ENCODE measurements at places on chromosomes 1 and 21.
A peak's percentile ranks its signal among the peaks of the same experiment; 100 is the strongest.

DNA sequence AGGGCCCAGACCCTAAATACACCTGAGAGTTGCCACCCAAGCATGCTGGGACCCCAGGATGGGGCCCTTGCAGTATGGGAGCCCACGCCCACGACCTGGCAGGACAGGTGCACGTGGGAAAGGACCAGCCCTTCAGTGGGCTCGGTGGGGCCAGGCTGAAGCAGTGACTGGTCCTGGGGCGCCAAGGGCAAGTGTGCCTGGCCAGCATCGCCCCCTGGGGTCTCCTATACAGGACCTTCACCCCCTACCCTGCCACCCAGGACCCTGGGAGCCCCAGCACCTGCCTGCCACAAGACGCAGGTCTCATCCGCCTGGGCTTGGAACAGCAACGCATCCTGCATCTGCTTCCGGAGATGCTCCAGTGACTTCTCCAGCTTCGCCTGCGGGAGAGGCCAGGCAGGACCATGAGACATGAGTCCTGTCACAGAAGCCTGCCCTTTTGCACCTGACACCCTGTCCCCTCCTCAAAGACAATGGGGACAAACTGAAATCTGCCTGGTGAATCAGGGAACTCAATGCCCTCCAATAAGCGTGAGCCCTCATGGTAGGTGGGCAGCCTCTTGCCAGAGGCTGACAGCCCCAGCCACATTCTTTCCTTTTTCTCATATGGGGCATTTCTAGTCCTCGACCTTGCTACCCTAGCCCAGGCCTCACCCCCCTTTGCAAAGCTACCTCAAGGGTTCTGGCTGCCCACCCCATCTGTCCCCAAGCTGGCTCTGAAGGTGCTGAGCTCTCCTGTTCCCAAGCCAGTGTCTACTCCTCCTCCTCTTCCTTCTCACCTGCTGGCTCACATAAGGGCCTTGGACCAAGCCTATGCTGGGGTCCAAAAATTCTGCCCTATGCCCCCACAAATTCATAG, 4.6 kb downstream of the TRIM11 start:
- no peak for DNase-seq

DNA sequence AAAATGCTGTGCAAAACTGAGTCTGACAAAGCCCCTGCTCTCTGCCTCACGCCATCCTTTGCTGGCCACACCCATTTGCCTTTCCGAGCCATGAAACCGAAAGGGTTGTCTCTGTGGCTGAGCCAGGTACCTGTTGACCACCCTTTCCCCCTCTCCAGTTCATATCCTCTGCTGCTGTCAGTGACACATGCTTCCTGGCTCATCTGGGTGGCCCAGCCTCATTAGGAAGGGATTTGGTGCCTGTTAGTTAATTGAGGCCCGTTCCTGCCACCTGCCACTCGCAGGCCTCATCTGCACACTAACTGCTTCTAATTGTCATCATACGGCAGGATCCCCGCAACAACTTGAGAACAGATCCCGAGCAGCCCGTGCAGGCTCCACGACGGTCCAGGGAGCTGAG, 79.2 kb downstream of the OLIG1 start:
- DNase-seq = peak; percentile 90

GRCh38 chr21:35646606-35647005, 413.7 kb downstream of the SETD4 start:
- DNase-seq = no peak

GRCh38 chr1:14852291-14852690, 253.8 kb downstream of the KAZN start:
- no peak for DNase-seq

DNA sequence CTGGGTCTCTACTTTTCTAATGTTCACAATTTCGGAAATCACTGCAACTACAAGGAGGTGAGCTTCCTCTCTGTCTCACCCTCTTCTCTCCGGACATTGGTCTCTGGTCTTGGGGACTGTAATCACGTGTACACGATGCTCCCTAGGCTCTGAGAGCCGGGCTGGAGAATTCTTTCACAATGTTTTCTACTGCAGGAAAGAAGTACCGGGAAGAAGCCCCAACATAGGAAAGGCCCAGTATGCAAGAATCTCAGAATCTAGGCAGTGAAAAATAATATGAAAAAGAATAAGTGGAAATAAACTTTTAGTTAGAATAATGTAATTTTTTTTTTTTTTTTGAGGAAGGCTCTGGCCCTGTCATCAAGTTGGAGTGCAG, 13.5 kb upstream of the HJV start:
- DNase-seq = no peak

DNA sequence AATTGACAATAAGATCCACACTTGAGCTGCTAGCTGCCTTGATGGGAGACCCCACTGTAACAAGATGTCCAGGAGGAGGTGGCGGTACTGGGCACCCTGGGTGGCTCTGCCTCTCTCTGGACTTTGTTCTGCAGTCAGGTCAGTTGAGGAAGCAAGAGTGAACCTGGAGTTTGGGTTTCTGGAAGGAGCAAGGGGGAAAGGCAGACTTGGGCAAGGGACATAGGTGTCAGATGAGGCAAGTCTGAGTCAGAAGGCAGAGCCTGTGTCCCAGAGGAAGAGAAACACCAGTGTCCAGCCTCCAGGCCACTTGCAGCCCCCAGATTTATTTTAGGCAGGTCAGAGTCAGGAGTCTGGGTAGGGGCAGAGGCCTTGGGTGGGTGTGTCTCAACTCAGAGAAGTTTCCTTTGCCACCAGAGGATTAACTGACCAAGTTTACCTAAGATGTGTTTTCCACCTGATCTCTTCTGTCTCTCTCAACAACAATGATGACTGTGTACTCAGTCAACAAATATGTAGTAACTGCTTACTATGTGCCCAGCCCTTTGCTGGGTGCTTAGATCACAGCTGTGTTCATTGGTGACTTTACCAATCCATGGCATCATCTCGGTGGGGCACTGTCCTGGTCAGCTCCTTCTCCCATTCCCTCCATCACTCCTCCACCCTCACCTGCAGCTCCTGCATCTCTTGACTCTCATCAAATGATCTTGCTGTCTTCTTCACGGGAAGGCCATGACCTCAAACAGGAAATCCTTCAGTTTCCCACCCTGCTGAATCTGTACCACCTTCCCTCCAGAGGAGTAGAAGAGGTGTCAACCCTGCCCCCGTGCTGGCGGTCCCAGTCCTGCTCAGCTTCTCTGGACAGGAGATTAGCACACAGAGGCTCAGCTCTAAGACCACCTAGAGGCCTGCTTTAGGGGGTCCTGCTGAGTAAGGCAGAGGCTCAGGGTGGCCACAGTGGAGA, 36.6 kb downstream of the ELF3 start:
- DNase-seq = no peak

DNA sequence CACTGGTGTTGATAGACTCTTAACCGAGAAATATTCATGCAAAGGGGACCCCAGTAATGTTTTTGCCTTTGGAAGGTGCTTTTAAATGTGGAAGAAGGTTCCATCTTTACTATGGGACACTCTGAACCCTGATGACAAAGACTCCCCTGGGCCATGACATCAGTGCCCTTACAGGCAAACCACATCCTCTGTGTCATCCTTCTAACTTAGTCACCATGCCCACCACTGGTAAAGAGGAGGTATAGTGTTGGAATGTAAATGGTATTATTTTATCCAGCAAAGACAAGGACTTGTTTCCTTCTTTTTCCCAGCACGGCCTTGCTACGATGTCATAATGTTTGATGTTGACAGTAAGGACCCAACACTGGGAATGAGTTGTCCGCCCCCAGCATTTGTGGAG, 12.6 kb downstream of the METTL13 start:
- no peak for DNase-seq

- DNase-seq = no peak
These were observed 126.0 kb upstream of the KCNJ6 start for GRCh38 chr21:38042246-38042645.

GRCh38 chr1:164602480-164603093, 43.6 kb downstream of the PBX1 start:
- DNase-seq = peak; percentile 81

DNA sequence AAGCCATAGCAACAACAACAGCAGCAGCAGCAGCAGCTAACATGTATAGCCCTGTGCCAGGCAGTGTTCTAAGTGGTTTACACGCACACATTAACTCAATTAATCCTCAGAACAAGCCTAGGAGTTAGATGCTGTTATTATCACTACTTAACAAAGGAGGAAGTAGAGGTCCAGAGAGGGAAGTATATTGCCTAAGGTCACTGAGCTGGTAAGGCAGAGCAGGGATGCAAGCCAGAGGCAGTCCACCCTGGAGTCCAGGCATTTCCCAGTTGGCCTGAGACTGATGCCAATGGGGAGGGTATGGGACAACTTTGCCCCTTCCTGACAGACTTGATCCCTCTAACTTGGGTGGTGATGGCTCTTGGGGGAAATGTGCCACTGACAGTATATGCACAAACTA, 6.8 kb downstream of the CDC14A start:
- no peak for DNase-seq

- no peak for DNase-seq
These were observed 122.4 kb downstream of the TOMM20 start for GRCh38 chr1:235006132-235006721.

DNA sequence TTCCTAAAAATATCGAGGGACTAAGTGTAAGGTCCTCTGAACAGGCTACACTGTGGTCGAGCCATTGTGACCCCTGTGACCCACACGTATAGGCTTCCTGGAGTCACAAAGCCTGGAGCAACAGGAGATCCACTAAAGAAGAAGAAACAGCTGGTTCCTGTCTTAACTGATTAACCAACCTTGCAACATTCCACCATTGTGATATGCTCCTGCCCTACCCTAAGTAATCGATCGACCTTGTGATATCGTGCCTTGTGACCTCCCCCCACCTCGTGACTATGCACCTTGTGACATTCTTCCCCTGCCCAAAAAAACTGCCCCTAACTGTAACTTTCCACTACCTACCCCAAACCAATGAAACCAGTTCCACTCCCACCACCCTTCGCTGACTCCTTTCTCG, 304.6 kb upstream of the FAM78B start:
- DNase-seq = no peak

DNA sequence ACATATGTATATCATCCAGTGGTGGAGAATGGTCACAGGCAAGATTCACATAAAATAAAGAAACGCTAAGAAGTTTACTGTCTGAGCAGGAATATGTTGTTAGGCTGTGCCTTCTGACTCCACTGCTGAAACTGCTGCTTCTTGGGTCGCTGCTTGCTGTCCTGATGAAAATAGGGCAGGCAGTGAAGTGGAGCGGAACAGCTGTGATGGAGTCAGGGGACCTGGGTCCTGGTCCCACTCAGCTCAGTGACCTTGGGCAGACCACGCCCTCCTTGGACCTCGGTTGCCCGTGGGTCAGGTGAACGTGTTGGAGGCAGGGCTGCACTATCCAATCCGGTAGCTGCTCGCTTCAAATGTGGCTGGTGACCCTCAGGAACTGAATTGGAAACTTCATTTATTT, 33.4 kb upstream of the IFFO2 start:
- no peak for DNase-seq

- DNase-seq = no peak
These were observed 184.8 kb upstream of the VAMP3 start for GRCh38 chr1:7586031-7586941.

DNA sequence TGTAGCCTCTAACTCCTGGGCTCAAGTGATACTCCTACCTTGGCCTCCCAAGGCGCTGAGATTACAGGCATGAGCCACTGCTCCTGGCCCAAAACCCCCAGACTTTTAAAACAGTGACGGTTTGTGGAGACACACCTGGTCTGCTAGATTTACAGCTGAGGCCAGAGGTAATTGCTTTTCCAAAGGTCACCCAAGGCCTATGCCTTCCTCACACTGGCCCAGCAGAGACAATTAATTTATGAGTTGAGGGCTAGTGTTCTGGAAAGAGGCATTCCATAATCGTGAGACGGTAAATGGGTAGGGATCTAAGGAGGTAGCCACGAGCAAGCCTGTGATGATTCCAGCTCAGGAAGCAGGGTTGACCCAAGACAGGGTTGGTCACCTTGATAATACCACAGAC, 12.4 kb upstream of the PARP1 start:
- no peak for DNase-seq

- DNase-seq = peak; percentile 34
These were observed at the start of gene G0S2 for GRCh38 chr1:209674957-209675564. Gene G0S2, plus strand, starts transcription at chr1:209675412. Its CDS starts 273 bp downstream, at chr1:209675685.

GRCh38 chr1:54354899-54355298, 51.3 kb downstream of the SSBP3 start:
- DNase-seq = no peak

- no peak for DNase-seq
These were observed 103.7 kb upstream of the DPT start for GRCh38 chr1:168832661-168833060.

Data from NCI-H526 treated with DMSO at 0.1 percent for 48 hours (cell line).